ENCODE measurements at places on chromosomes 3 and 15. TPM values are rescaled to one million over a fixed set of nuclear protein-coding genes. Genes with fewer than 3 reads are reported as not detected.

Gene ZBTB47
- 0.60 TPM for total RNA-seq

Gene CHL1
- total RNA-seq: not detected

GRCh38 chr15:88900309-88900981 is 5.1 kb upstream of the HAPLN3 start:
- peaks cover 50% of the 10 kb centered on the region for H3K4me1 ChIP-seq
- no peak overlapping the region for H3K27ac ChIP-seq
- no peak overlapping the region for H3K4me3 ChIP-seq
- peaks cover 2% of the 10 kb centered on the region for H3K36me3 ChIP-seq

- no peak for DNase-seq
- H3K27me3 ChIP-seq: no peaks in the 10 kb centered on the region
- no peaks in the 10 kb centered on the region for H3K4me1 ChIP-seq
- no peak overlapping the region for H3K27ac ChIP-seq
- H3K36me3 ChIP-seq: peaks cover 4% of the 10 kb centered on the region
Observed at GRCh38 chr15:76495487-76495886, 158.9 kb downstream of the ISL2 start.

Gene SLC27A2
- total RNA-seq: 22.1 TPM

Gene SLC15A2
- total RNA-seq: 0.53 TPM

Gene DUOXA2
- total RNA-seq: not detected

Gene CAMP
- total RNA-seq: not detected

DNA sequence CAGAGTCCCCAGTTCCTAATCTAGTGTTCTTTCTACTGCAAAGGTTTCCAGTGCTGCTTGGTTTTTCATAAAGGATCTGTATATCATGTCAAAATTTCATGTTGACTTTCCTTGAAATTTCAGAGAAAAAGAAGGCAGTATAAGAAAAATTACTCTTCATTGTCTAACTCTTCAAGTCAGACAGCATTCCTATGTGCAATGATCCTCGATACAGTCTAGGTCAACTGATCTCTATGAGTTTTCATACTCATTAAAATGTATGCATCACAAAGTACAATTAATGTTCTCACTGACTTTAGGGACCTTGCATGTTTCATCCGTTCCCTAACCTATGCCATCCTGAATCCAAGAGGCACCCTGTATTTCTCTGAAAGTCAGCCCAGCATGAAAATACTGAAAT is 317.3 kb downstream of the ZBTB20 start:
- no peaks in the 10 kb centered on the region for H3K36me3 ChIP-seq
- no peak for DNase-seq
- no peak overlapping the region for H3K27ac ChIP-seq
- H3K4me1 ChIP-seq: peaks cover 5% of the 10 kb centered on the region
- no peaks in the 10 kb centered on the region for H3K27me3 ChIP-seq
